ENCODE measurements at places on chromosomes 4 and X. TPM values are rescaled to one million over a fixed set of nuclear protein-coding genes. Genes with fewer than 3 reads are reported as not detected.

The PHOX2B gene
- total RNA-seq, result 0.21 TPM

The CENPI gene
- total RNA-seq, result 9.0 TPM

The FGFBP1 gene
- total RNA-seq, result not detected

The P2RY4 gene
- 0.47 TPM for total RNA-seq

The USP27X gene
- total RNA-seq, result 1.0 TPM

The PDZD4 gene
- 63.7 TPM for total RNA-seq

The MAGEB10 gene
- not detected for total RNA-seq

The KIF4A gene
- 15.1 TPM for total RNA-seq

The TLL1 gene
- total RNA-seq, result 0.19 TPM

The G3BP2 gene
- 145 TPM for total RNA-seq

The NELFA gene
- 34.9 TPM for total RNA-seq

The WNK3 gene
- 21.0 TPM for total RNA-seq

The GTPBP6 gene
- total RNA-seq, result 43.9 TPM

The PGK1 gene
- total RNA-seq, result 306 TPM

The RASGEF1B gene
- total RNA-seq, result 65.9 TPM

The DIPK2B gene
- total RNA-seq, result not detected

The ZMYM3 gene
- total RNA-seq, result 25.8 TPM

The SFRP2 gene
- total RNA-seq, result 0.58 TPM

The SPANXA2 gene
- total RNA-seq, result not detected
